ENCODE measurements at places on chromosomes 13 and 19.

DNA sequence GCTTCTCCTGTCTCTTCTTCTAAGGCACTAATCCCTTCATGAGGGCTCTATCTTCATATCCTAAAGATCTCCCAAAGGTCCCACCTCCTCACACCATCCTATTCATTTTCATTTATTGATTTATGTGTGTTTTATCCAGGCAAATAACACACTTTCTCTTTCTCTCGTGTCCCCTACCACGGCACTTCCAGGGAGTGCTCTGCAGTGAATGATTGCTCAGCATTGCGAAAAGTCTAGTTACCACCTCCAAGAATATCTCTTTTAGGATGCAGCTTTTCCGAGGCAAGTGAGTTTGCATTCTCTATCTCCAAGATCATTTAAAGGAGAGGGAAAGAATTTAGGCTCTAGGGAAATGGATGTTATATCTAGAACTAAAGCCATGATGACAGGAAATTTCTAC, 101.7 kb downstream of the MIPEP start:
- DNase-seq = no peak

- DNase-seq = no peak
These were observed 358.3 kb downstream of the EFNB2 start for GRCh38 chr13:106177146-106177545.

DNA sequence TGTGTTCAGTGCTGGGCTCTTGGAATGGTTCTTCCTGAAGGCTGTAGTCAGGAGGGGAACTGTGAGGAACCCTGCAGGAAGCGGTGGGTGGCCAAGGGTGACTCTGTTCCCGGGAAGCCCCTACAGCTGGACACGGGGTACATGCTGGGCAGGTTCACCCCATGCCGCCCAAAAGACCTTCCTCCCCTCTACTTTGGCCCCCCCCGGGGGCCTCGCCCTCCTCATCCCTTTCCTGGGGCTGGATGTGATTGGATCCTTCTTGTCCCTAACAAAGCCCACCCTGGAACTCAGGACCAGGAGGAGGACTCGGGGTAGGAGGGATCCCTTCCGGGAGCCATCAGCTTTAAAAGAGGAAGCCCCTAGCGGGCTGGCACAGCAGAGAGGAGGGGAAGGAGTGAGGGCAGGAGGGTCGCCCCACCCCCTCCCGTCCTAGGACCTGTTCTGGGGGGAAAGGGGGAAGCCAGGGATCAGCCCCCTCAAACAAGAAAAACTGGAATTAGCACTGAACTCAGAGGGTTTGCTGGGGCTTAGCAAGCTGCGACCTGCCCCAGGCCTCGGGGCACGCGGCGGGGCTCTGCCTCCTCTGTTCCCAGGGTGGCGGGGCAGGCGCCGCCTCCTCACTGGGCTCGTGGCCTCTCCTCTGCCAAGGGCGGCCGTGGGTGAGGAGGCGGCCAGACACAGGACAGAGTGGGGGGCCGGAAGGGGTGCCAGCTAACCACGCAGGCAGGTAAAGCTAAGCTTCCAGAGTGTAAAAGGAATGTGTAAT, 4.0 kb downstream of the CEBPA start:
- DNase-seq = no peak

DNA sequence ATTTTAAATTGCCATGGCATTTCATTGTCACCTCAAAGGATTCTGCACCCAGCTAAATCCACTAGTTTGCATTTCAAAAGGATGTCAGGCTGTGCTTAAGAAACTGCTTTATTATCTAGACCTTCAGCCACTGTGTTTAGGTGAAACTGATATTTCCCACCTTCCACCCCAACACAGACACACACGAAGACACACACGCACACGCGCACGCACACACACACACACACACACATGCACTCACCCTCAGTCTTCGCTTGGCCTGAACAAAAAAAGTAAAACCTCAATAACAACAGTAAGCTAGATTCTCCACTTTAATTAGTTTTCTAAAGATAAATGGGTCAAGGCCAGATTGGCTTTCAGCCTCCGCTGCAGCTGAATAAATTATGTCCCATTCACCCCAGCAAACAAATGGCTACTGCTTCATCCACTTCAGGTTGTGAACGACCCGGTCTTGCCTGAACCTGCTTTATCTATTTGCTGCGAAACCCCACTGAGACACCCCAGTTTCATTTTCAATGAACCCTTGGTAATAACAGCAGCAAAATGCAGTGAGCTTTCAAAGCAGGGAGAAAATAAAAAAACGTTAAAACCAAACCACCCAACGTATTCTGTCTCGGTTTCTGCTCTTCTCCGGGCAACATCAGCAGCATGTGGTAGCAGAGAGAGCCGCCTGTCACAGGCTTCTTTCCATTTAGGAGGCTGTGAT, 166.8 kb downstream of the DCT start:
- no peak for DNase-seq

DNA sequence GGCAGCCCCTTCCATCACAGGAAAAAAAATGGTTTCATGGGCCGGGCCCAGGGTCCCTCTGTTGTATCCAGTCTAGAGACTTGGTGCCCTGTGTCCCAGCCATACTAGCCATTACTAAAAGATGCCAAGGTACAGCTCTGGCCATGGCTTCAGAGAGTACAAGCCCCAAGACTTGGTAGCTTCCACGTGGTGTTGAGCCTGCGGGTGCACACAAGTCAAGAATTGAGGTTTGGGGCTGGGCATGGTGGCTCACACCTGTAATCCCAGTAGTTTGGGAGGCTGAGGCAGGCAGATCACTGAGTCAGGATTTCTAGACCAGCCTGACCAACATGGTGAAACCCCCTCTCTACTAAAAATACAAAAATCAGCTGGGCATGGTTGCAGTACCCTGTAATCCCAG, 214.3 kb downstream of the LIG4 start:
- no peak for DNase-seq

- DNase-seq = no peak
These were observed 187.2 kb upstream of the SOX1 start for GRCh38 chr13:111879719-111880118.

GRCh38 chr13:85665286-85665685, 133.9 kb downstream of the SLITRK6 start:
- no peak for DNase-seq

DNA sequence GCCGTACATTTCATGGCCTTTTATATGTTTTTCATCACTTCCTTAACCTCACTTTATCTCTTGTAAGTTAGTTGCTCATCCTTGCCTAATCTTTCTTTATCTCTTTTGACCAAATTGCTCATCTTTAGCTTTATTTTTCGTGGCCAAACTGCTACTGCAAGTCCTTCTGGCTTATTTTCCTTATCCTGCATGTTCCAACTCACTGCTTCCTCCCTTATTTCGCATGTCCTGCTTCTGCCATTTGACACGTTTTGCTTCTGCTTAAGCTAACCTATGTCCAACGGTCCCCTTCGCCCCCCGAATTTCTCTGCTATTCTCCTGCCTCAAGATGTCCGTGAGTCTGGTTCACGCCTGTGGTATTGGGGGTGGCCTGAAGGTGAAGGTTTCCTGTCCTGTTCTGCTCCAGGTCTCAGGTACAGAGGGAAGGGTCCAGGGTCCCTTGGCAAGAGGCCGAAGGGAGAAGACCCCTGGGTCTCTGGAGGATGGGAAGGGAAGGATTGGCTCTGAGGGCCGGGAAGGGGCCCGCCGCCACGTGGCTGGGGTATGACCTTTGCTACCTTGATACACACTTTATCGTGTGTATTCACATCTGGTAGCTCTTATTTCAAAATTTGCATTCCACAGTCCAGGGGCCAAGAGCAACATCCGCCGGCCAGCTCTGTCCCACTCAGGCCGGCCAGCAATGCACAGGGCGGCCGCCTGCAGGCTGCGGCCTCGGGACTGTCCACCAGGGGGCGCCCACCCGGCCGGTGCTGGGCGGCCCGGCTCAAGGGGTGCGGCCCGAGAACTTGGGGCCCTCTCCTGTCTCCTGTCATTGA, 2.9 kb upstream of the C19orf85 start:
- DNase-seq = no peak

DNA sequence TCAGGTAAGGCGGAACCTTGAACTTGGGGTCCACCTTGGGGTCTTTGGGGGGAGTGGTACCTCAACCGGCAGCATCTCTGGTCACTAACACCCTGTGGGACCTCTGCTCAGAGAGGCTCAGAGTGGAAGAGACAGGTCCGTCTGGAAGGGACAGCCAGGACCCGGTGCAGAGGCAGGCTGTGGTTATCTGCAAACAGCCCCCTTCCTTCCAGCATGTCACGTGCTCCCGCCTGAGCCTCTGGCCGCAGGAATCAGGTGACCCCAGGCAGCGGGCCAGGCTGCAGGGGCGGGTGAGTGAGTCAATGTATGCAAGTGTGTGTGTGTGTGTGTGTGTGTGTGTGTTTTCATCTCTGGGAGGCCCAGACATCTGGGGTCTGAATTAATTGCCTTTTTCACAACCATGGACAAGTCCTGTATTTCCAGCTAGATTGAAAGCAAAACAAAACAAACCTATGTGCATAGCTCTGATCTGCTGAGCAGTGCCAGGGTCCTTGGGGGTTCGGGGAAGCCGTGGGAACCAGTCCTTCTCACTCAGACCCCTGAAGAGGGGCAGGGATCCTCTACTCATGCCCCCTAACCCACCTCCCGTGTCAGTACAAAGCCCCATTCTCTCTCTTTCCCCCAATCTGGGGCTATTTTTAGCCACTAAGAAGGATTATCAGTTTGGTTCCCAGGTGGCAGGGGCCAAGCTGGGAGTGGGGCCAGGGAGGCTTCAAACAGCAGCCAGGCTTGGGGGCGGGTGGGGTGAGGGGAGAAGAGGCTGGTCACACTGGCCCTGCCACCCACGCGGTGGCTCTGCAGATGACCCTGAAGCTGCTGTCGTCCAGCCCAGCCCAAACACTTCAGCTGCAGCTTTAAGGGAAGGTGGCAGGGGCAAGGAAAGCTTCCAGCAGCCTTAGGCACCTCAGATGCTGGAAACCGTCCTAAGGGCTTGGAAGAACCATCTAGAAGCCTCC, 31.4 kb downstream of the CERS4 start:
- peak; percentile 35 for DNase-seq

DNA sequence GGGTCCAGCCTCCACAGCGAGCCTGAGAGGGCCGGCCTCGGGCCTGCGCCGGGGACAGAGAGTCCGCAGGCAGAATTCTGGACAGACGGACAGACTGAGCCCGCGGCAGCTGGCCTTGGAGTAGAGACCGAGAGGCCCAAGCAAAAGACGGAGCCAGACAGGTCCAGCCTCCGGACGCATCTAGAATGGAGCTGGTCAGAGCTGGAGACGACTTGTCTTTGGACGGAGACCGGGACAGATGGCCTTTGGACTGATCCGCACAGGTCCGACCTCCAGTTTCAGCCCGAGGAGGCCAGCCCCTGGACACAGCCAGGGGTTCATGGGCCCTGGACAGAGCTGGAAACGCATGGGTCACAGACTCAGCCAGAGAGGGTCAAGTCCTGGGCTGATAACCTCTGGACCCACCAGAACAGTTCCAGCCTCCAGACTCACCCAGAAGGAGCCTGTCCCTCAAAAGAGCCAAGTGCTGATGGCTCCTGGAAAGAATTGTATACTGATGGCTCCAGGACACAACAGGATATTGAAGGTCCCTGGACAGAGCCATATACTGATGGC, 490 bp downstream of the ITPKC start:
- no peak for DNase-seq

GRCh38 chr19:8150998-8151766, 1.8 kb upstream of the FBN3 start:
- DNase-seq = no peak

GRCh38 chr19:13122275-13122878, 4.3 kb downstream of the NACC1 start:
- DNase-seq = no peak

- no peak for DNase-seq
These were observed 76.5 kb downstream of the C1QTNF9 start for GRCh38 chr13:24385902-24386301.

DNA sequence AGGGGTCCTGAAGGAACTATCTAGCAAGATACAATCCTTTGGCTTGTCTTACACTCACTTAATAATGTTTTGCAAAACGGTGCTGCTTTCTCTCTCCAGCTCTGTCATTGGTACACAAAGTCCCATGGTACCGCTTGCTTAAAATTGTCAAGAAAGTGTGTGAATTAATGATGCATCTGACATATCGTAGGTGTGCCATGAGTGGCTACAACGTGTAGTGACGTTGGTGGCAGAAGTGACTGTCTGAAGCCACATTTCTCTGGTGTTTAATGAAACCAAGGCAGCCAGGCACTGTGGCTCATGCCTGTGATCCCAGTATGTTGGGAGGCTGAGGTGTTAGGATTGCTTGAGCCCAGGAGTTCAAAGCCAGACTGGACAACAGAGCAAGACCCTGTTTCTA, 2.6 kb downstream of the HSH2D start:
- DNase-seq = no peak

DNA sequence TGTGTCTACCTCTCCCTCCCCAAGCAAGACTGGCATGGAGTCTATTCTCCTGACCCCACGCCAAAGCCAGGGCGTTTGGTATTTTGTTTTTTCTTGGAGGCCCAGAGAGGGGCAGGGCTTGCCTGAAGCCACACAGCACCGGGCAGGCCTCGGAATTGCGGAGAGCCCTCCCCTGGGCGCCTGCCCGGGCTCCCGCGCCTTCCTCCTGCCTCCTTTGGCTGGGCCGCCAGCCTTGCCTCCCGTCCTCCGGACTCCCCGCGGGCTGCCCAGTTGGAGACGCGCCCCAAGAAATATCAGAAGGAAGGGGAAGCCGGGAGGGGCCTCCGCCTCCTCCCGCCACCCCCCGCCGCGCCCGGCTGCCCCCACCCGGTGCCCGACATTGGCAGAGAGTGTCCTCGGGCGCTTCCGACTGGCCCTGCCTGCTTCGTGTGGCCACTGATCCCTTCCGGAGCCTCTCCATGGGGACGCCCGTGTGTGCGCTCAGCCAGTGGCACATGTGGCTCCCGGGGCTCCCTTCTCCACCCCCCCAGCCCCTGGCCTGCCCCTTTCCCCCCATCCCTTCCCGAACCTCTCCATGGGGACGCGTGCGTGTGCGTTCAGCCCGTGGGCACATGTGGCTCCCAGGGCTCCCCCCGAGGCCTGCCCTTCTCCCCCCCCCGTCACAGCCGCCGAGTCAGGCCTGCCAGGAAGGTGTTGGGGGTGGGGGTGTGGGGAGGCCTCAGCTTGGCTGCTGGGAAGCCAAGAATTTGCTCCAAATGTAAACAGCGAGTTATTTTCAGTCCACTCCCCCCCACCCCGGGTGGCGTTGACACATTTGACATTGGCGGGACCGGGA, 37.3 kb downstream of the NFIC start:
- no peak for DNase-seq
